Motor neuron (in vitro differentiated cells): ENCODE measurements at places on chromosomes 11 and 22.
A peak's percentile ranks its signal among the peaks of the same experiment; 100 is the strongest.

DNA sequence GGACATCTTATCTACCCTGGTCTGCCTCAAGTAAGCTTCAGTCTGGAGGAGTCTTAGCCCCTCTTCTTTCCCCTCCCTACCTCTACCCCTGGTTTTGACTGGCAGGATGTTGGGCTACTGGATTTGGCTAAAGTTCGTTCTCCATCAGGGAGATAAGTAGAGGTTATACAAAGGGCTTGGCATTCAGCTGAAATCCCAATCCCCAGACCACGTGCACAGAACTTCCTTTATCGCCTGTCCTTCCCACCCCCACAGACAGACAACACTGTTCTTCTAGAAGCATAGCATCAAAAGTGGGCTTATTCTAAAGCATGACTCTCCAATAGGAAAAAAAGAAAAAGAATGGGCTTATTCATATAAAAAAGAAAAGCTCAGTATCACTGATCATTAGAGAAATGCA lies 7.8 kb downstream of the PRG3 start:
- no peak for ATAC-seq

DNA sequence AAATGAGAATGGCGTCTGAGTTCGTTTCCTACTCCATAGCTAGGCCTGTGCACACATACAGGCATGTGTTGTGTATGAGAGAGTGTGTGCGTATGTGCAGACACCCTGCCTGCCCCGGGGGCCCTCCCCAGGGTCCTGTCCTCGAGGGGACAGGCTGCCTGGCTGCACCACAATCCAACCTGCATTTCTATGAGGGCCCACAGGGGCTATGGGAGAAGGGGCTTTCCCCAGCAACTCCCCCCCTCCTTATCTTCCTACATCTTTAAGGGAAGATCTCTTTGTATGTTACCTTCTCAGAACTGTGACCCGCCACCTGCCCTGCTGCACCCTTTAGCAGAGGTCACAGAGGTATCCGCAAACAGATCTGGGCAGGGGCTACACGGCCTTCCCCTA lies 14.9 kb downstream of the ADORA2A start:
- ATAC-seq: no peak

DNA sequence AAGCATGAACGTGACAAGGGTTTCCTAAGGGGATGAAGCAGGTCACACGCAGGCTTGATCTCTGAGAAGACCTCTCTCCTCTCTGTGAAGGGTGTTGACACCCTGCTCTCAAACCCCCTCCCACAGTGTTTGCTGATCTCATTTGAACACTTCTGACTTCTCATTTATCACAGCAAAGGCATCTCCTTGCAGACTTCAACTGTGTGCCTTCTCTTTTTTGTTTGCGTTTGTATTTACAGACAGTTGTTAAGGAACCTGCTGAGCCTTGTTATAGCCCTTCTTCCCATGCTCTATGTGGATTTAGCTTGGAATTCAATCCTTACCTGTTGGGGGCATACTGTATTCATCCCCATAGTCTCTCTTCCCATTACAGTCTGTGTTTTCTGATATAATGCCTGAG lies 206.5 kb downstream of the NELL1 start:
- ATAC-seq: peak; percentile 64

DNA sequence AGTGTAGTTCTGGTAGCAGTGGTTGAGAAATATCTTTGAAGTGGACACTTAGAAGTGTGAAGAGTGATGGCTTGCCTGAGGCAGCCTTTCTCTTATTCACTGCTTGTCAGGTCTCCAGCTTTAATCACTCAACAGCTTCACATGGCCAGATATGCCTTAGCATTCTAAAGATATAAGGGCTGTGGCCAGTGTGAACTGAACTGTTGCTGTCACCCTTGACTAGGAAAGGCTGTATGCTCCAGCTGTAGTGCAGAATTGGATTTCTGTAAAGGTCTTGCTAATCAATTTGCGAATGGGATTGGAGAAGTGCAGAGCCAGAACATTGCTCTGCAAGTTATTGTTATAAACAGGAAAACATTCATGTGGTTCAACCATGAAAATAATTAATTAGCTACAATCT lies 266.7 kb downstream of the TMEM135 start:
- ATAC-seq: no peak

DNA sequence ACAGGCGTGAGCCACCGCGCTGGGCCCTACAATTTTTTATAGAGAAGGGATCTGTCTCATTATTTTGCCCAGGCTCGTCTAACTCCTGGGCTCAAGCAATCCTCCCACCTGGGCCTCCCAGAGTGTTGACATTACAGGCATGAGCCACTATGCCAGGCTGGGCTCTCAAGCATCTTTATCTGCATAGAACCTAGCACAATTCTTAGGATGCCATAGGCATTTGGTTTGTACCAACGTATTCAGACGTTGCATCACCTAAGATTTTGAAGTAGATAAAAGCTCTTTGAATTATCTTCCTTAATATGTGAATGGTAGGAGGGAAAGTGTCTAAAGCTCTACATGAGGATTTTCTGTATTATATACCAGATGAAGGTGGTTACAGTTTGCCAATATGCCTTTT lies 30.5 kb downstream of the RTN3 start:
- no peak for ATAC-seq

DNA sequence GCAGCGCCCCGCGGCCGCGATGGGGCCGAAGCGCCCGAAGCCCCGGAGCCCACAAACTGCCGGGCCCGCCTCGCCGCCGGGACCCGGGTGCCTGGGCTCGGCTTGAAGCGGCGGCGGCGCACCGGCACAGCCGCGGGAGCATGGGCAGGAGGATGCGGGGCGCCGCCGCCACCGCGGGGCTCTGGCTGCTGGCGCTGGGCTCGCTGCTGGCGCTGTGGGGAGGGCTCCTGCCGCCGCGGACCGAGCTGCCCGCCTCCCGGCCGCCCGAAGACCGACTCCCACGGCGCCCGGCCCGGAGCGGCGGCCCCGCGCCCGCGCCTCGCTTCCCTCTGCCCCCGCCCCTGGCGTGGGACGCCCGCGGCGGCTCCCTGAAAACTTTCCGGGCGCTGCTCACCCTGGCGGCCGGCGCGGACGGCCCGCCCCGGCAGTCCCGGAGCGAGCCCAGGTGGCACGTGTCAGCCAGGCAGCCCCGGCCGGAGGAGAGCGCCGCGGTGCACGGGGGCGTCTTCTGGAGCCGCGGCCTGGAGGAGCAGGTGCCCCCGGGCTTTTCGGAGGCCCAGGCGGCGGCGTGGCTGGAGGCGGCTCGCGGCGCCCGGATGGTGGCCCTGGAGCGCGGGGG lies 346 bp downstream of the FJX1 start:
- peak; percentile 21 for ATAC-seq

DNA sequence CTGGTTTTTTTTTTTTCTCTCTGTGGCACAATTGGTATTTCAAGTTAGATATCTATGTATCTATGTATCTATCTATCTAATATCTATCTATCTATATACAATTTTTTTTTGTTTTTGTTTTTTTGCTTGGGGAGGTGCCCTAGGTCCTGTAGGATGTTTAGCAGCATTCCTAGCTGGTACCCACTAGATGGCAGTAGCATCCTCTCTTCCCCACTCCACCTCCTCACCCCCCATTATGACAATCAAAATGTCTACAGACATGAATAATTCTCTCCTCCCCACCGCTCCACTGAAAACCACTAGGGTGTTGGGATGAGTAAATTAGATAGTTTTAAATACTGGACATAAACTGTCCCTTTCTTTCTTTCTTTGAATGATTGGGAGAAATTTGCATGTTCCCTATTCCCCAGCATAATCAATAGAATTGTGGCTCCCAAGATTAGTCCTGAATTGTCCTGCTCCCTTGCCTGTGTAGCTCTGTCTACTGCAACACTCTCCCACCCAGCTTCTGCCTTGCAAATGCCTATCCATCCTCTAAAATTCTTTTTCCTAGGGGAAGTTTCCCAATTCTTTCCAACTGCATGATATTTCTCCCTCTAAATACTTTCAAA lies 1152.4 kb downstream of the LRRC4C start:
- no peak for ATAC-seq

DNA sequence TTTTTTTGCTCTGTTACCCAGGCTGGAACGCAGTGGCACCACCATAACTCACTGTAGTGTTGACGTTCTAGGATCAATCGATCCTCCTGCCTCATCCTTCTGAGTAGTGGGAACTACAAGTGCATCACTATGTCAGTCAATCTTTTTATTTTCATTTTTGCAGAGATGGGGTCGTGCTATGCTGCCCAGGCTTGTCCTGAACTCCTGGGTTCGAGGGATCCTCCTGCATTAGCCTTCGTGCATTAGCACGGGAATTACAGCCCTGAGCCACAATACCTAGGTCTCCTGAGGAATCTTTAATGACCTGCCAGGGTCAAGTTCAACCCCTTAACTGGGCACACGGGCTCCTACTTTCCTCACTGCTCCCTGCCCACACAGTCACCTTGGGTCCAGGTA lies 4.4 kb downstream of the APOL3 start:
- no peak for ATAC-seq

DNA sequence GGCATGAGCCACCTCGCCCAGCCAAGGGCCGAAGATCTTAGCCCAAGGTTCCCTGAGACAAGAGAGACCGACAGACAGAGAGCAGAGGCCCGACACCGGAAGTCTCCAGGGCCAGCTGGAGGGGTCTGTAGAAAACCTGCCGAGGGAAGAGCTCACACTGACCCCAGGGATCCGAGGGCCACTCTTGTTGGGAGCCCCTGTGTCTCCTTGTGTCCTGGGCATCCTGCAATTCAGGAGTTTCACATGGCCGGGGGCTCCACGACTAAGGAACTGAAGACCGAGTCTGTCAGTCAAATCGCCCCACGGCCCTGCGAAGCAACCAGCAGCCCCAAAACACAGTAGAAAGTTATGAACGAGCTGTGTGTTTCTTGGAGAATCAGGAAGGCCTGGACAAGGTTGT lies 1482.0 kb downstream of the BRD1 start:
- no peak for ATAC-seq

DNA sequence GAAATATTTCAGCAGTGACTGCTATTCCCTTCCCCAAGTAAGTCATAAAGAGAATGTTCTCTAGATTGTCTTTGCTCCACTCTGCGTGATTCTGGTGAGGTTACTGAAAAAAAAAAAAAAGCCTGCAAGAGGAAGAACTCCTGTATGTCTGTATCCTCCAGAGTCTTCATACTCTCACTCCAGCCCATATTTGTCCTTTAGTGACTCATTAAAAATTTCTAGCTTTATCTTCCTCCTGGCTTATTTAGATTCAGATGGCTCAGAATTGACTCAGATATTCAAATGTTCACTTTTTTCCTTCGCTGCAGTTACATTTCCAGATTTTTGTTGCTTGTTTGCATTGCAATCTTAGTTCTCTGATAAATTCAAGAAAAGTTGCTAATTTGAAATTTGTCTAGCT lies 76.3 kb upstream of the CNTN5 start:
- no peak for ATAC-seq

DNA sequence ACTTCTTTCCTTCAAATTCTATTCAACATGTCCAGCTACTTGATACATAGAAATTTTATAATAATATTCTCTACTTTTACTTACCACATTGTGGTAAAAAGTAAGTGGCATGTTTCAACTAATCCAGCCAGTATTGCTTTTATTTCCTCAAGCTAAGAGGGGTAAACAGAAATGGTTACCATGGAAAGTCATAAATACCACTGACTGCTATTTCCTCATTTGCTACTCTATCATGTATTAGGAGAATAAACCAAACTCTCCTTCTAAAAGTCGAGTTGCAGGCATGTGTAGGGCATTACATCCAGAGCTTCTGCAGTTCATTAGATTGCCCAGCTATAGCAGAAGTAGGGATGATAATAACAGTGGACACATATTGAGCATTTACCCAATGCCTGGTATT lies 208.4 kb downstream of the MAML2 start:
- ATAC-seq: no peak

- ATAC-seq: peak; percentile 82
These were observed 272.5 kb downstream of the BUD13 start for GRCh38 chr11:116500026-116500946.

DNA sequence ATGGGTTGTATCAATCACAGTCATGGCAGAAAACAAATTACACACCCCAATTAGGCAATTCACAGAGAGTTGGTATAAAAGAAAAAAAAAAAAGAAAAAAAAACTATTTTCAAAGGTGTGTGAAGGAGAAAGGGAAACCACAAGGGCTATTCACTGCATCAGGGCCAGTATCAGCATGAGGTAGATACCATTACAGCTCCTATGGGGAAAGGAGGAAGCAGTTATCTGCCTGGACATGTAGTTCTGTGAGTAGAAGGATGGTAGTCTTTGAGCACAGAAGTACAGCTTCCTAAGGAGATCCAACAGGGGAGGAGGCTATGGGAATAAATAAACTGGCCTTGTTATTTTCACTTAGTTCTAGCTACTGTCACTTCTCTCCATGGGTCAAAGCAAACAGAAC lies 746.1 kb downstream of the LUZP2 start:
- no peak for ATAC-seq

GRCh38 chr22:45948081-45948648 lies 28.8 kb downstream of the WNT7B start:
- ATAC-seq: no peak

- ATAC-seq: peak; percentile 91
These were observed 31.1 kb downstream of the MRGPRX4 start for GRCh38 chr11:18203723-18204122.

DNA sequence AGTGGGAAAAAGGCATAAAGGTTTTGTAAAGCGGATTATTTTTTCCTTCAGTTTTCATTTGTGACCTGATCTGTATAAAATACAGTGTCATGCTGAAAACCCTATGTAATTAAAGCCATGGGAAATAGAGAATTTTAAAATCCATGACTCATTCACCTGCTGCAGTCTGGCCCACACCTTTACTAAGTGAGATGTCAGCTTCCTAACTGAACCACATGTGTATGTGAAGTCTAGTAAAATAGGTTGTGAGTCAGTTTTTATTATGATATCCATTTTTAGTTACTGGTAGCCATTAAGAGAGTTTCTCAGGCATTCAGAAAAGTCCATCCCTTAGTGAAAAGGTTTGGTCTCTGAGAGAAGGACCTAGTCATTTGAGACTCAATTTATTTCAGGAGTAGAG lies 60.9 kb downstream of the TRIM44 start:
- no peak for ATAC-seq

GRCh38 chr22:25666308-25666707 lies 75.7 kb upstream of the MYO18B start:
- no peak for ATAC-seq

DNA sequence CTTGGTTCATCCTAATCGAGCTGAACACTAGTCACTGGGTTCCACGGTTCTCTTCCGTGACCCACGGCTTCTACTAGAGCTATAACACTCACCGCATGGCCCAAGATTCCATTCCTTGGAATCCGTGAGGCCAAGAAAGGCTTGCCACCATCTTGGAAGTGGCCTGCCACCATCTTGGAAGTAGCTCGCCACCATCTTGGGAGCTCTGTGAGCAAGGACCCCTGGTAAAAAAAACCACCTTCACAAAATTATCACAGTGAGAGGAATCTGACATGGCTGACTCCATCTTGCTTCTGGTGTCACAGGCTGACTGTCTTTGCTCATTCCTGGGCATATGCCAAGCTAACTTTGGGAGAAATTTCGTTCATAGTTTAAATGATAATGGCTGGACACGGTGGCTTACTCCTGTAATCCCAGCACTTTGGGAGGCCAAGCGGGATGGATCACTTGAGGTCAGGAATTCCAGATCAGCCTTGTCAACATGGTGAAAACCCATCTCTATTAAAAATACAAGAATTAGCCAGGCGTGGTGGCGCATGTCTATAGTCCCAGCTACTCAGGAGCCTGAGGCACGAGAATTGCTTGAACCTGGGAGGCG lies 18.9 kb upstream of the KCTD14 start:
- ATAC-seq: no peak

- ATAC-seq: no peak
These were observed 36.0 kb downstream of the KCNQ1 start for GRCh38 chr11:2480874-2481220.

GRCh38 chr11:130396965-130397364 lies 31.4 kb downstream of the ADAMTS8 start:
- ATAC-seq: no peak

- no peak for ATAC-seq
These were observed 180.6 kb upstream of the ARHGAP20 start for GRCh38 chr11:110892741-110893285.
